ELR (cell line): ENCODE measurements at places on chromosomes 11 and 22.

DNA sequence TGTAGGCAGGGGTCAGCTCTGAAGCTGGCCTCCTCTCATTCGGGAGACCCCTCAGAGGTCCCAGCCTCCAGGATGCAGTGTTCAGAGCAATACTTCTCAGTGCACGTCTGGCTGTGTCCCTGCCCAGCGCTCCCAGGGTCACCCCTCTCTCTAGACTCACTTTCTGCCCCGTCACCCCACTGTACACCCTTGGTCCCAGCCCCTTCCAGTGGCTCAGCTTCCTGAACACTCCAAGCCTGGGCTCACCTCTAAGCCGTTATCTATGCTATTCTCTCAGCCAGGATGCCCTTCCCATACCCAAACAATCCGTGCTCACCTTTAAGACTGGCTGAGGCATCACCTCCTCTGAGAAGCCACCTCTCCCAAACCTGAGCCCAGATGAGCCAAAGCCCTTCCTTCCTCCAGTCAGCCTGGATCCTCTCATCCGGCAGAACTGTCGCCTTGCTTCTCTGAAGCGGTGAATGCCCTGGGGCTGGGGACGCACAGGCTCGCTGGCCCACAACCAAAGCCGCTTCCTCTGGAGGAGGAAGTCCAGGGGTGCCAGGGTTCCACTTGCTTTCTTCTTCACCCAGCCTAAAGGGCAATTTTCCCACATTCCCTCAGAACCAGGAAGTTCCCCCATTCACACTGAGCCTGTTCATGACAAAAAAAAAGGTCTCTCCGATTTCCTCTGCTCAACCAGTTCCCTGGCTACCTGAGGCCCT, 13.7 kb upstream of the CDKN1C start:
- DNase-seq, result peak; percentile 39

GRCh38 chr22:42284643-42285181, 14.3 kb upstream of the TCF20 start:
- DNase-seq, result no peak

- no peak for DNase-seq
These were observed 8.8 kb downstream of the TANGO2 start for GRCh38 chr22:20029550-20030225.

DNA sequence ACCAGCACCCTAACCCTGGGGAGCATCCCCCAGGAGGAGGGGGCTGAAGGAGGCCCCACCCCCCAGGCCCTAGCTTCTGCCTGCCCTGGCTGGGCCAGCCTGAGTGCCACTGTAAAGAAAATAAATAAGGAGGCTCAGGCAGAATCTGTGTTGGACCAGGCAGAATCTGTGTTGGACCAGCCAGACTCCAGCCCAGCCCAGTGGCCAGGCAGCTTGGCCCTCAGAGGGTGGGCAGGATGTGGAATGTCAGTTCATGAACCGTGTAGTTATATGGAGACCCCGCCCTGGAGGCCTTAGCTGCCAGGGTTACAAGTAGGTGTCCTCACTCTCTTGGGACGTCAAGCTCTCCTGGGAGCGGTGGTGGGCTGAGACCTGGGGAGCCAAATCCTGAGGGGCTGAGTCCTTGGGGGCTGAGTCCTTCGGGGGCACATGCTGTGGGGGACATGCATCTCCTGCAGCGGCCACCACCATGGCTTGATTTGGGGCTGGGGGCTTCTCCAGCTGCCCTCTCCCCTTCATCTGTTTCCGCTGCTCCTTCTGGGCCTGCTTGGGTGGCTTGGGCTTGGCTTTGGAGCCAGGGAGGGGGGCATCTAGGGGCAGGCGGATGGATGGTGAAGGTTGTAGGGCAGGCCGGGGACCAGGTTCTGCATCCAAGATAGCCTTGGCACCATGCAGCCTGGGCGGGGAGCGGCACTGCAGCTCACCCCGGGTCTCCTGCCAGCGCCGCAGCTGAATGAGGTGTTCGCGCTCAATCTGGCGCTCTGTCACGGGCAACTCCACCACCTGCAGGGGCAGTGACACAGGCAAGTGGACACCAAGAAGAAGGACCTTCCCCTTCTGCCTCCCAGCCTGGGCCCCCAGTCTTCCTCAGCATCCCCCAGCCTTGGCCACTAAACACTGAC, 3.0 kb upstream of the CASTOR1 start:
- DNase-seq, result no peak

GRCh38 chr11:42390116-42390515, 921.7 kb upstream of the API5 start:
- DNase-seq, result no peak

- DNase-seq, result peak; percentile 71
These were observed 19.5 kb downstream of the IL17REL start for GRCh38 chr22:49992921-49993648.

GRCh38 chr22:24433828-24434470, 6.5 kb downstream of the ADORA2A start:
- peak; percentile 95 for DNase-seq

- DNase-seq, result no peak
These were observed 47.1 kb upstream of the HORMAD2 start for GRCh38 chr22:30033137-30033536.

- no peak for DNase-seq
These were observed 37.8 kb downstream of the SCN3B start for GRCh38 chr11:123616505-123617198.

DNA sequence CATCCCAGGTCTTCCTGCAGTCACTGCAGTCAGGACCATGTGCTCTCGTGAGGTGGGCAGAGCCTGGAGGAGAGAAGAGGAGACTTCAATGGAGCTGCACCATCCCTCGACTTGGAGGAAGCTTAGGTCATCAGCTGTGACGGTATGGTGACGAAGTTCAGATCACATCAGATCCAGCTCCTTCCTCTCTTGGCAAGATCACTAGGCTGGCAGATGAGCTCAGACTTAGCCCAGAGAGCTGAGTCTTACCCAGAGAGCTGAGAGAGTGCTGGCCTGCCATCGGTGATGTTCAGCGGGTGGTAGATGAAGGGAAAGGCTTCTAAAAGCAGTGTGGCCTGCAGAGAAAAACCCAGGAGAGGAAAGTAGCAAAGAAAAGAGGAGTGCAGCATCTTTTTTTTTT, 1.8 kb upstream of the SLC15A3 start:
- DNase-seq, result peak; percentile 49

DNA sequence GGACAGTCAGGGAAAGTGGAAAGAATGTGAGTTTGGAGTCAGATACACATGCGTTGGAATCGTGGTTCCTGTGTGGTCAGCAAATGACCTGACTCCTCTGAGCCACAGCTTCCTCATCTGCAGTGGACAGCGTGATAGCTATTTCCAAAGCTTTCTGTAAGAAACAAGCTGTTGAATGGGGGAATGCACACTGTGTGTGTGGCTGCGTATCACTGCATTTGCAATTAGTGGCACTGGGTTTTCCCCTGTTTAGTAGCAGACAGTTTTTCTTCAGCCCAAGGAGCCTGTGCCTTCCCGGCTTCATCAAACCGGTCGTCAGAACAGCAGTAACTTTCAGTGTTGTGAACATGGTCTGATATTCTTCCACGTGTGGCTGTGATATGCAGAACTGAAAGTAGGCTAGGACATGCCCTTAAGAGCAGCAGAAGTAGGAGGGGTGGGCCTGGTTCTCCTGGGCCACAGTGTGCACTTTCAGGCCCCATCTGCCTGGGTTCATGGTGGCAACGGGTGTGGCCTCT, 121.5 kb downstream of the RRAS2 start:
- DNase-seq, result no peak

- peak; percentile 73 for DNase-seq
These were observed 8.3 kb downstream of the FXYD2 start for GRCh38 chr11:117816151-117816741.

- no peak for DNase-seq
These were observed at the start of gene KCNA4 for GRCh38 chr11:30016588-30017363. Gene KCNA4, minus strand, starts transcription at chr11:30017030. Its CDS starts 4,352 bp downstream, at chr11:30012678.

DNA sequence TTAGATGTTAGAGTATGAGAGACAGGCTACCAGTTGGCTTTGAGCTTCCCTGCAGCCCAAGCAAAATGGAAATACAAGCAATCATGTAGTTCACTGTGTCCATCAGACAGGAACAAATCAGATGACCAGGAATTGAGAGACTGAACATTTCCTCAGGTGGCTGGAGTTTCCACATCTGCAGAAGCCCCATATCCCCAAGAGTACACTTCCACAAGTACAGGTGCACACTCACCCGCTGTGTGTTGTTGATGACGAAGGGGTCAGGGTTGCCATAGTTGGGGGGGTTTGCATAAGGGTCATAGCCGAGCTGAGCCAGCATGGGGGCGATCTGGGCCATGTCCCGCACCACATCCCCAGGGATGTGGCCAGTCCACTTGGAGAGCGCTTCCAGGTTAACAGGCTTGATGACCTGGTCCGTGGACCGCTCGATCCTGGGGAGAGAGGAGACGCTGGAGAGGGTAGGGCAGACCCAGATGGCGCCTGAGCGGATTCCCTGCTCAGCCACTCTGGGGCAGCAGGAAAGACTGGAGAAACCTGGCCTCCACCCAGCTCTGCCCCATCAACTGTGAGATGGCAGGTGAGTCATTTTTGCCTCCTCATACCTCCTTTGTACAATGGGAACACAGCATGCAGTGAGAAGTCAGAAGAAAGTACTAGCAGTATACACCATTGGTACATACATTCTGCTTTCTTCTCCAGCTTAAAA, 23.9 kb upstream of the TFIP11 start:
- no peak for DNase-seq

GRCh38 chr11:129444274-129444673, 68.6 kb downstream of the BARX2 start:
- no peak for DNase-seq

- DNase-seq, result no peak
These were observed 272.9 kb downstream of the DDX10 start for GRCh38 chr11:108937746-108938145.

GRCh38 chr22:19700790-19701419, 13.4 kb upstream of the SEPTIN5 start:
- DNase-seq, result no peak

DNA sequence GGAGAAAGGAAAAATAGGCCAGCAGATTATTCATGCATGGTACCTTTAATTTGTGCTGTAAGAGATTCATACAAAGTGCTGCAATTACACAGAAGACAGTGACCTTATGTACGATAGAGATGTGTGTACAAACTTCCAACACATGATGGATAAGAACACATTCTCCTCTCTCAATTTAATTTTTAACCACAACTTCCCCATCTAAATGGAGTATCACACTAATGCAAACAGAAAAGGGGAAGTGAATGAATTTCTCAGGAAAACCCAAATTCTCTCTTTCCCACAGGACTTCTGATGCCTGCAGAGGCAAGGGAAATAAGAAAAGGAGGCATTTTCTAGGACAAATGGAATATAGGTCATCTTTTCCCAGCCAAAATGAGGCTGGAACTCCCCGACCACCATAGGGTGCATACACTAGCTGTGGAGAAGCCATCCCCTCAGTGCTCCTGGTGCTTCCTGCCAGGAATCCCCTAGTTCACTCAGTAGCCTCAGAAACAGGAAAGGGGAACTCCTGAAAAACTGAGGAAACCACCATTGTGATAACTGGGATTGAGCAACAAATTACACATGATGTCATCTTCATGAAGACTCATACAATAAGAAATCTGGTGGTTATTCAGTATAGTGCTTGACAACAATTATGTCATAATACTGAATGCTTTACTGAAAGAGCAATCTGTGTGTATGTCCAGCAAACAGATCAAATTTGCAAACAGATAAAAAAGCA, 22.4 kb downstream of the MMP10 start:
- peak; percentile 79 for DNase-seq

GRCh38 chr22:21991304-21991596, 8.7 kb upstream of the TOP3B start:
- DNase-seq, result no peak

GRCh38 chr11:97143463-97143862, 753.6 kb downstream of the JRKL start:
- DNase-seq, result no peak

DNA sequence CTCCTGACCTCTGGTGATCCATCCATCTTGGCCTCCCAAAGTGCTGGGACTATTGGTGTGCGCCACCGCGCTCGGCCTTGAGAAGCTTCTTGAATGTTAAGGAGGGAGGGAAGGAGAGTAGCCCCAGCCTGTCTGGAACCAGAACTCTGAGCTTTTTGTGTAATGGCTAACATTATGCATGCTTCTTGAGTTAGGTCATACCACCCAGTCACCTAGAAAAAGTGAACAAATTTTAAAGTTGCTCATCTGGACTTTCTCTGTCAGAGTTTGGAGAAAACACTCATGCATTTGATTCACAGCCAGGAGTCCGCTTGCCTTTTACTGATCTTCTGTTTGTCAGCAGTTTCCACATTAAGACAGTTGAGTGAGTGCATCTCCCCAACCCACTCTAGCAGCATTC, 82.1 kb downstream of the PPP6R3 start:
- peak; percentile 92 for DNase-seq

GRCh38 chr22:45071618-45072017, 61.8 kb upstream of the PHF21B start:
- no peak for DNase-seq

DNA sequence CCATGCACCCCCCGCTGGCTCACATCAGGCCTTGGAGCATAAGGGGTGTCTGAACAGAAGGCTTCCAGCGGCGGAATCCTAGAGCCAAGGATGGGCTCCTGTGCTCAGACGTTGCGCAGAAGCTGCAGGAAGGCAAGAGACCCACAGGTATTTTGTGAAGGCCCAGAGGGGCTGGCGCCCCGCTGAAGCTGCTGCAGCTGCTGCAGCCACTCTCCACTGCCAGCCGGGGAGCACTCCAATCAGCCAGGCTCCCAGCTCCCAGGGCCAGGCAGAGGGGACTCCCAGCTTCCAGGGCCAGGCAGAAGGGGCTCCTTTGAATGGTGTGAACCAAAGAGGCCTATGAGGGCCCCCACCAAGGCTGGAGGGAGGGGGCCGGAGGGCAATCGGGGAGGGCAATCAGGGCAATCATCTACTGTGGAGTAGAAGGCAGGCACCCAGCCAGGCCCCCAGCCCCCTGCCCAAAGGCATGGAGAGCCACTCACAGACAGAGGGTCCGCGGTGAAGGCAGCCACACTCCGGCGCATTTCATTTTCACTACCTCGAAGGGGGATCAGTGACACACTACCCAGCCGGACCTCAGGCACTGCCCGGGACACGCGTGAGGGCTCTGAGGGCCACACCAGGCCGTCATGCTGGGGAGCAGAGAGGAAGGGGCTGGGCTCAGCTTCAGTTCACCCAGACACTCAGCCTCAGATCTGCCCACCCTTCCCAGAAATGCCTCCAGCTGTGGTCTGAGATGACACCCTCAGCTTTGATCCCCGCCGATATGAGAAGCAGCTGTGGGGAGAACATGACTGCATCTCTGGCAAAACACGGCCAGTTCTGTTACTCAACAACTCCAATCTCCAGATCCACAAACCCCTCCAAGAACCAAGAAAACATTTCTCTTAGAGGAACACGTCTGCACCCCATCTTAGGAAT, 11.6 kb upstream of the PDE2A start:
- DNase-seq, result no peak
